Urinary bladder (tissue), 4 donors: ENCODE measurements at places on chromosomes 2 and 18.

DNA sequence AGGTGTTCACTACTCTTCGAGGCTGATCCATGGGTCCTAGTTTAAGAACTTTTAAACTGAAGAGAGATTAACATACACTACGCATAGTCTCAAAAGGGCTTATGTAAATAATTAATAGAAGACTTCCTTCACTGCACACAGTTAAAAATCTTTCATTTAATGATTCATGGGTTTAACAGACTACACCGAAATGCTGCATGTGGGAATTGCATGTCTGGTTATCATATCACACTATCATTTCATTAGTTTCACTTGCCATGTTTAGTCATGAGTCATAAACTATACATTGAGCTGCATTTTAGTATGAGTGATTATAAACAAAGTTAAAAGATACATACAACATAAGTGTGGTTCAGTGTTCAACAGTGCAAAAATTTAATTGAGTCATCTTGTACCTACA, 31.2 kb downstream of the GLS start:
- no peak for DNase-seq

DNA sequence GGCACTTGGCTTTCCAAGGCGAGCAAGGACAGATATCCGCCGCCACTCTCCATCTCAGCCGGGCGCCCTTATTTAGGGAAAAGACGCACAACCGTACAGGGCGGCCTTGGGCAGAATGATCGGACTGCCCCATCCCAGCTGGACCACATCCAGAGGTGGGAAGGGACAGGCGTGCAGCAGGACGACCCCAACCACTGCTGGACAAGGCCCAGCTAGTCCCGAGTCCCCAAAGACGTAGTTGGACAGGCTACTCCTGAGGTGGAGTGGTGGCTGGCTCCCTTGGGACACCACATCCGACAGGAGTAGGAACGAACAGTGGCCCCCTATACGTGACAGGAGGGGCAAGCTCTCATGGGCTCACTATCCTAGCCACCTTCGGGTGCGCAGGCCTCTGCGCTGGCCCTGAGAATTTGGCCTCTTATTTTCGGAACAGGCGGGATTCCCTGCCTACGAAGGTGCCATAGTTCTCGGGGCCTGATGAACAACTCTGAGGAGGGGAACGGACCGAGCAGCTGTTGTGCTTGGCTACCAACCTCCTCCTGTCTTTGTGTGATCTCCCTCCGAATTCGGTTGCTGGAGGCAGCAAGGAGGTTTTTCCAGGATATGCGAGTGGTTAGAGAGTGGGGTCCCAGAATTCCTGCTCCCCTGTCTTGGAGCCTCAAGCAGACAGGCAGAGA, 2.3 kb downstream of the FEV start:
- DNase-seq: no peak

DNA sequence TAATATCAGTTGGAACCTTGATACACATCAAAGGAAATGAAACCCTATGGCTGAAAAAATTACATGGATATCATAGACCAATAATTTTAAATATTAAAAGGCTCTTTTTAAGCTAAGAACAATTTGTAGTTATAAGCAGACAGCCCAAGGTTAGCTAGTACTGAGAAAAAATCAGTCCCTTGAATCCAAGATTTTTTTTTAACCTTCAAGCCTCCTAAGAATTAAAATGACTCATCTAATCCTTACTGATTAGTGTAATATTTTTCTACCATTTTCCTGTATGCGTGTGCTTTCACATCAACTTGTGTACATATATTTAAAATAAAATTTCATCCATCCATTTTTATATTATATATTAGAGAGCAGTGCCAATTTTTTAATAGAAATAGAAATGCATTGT, 1004.9 kb upstream of the ZEB2 start:
- no peak for DNase-seq

DNA sequence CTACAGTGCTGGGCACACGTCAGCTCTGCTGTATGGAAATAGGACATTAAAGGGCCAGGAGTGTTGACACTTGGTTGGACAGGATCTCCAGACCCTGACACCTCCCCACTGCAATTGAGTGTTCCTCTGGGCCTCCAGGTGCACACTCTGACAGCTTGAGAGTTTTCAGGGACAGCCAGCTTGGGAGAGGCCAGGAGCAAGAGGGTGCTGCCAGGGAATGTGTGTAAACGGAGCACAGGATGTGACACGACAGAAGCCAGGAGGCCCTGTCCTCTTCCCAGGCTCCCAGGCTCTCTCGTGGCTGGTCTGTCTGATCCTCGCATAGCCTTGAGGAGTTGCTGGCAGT, 318.1 kb upstream of the HS6ST1 start:
- no peak for DNase-seq
